ENCODE measurements at places on chromosomes 1 and 21. TPM values are rescaled to one million over a fixed set of nuclear protein-coding genes. Genes with fewer than 3 reads are reported as not detected.

- no peak for ATAC-seq
Observed at GRCh38 chr1:50328552-50328951, 94.7 kb downstream of the DMRTA2 start.

DNA sequence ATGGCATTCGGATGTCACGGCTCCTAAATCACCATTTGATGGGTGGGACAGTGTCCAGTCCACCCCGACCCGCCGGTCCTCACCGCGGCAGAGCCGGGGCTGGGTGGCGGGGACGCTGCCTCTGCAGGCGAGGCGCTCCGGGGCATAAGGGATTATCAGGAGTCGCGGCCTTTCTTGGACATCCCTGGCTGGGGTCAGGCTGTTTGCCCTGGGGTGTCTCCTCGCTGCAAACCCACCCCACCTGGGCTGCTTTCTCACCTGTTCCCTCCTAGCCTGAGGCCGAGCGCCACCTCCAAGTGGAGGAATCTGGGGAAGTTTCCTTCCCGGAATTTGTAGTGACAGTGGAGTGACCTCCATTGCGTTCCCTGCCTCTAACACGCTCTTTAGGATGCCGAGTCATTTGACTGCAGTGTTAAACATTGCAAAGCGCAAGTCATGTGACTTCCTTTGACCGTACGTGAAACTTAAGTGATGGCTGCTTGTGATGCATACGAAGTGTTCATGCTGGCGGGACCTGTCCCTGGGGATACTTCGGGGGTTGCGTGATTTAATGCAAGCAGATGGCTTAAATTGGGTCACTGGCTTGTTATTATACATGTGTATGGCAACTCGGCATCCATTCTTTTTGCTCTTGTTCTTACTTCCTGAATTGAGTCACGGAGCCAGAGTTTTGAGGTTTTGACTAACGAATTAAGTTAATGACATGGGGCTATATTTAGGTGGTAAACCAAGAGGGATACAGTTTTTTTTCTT, 536 bp downstream of the LGALS8 start:
- peak; percentile 91 for ATAC-seq

DNA sequence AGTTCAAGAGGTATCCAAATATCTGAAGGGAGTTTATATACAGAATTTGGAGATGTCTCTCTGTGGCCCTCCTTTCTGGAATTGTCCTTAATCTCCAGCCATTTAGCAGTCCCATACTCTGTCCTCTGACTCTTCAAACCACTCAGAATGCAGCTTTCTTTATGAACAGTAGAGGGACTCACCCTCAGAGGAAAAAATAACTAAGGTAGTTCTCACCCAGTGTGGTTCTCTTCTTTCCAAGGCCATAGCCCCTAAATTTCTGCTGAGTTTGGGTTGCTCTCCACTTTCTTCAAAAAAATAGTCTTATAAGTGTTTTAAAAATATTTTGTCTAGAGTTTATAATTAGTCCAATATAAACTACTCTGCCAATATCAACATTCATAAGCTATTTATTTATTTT, 369.7 kb downstream of the MATN1 start:
- no peak for ATAC-seq

GRCh38 chr1:208369045-208369444, 124.9 kb upstream of the PLXNA2 start:
- no peak for ATAC-seq

- ATAC-seq = no peak
Observed at GRCh38 chr1:86645851-86646250, 58.5 kb upstream of the SH3GLB1 start.

DNA sequence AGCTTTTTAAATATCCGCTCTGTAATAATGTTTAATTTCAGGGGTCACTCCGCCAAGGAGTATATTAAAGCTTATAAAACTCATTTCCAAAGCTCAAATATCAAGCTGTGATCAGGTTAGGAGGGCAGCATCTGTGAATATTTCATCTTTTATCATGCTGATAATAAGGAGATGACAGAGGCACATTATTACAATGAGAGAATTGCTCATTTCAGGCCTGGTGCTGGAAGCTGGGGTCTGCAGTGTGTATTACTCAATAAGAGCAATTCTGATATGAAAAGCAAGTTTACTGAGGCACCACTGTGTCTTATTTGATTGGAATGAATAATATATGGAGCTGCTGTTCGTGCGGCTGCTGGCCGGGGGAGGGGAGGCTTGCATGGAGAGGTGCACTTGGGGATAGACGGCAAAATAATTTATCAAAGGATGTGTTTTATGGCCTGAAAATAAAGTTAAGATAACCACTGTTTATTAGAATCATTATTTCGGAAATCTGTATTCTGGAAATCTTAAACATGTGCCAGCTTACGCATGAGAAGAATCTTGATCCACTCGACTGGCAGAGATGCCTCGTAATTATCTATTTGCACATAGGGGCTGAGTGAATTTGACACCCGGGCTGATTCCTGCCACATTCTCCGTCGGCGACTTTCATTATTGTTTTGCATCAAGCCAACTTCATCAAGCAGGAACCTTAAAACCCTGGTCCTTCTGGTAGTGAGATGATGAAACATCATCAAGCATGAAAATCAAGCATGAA, 173.2 kb downstream of the RRAGC start:
- no peak for ATAC-seq

ZSWIM5 gene
- total RNA-seq = 0.86 TPM

DNA sequence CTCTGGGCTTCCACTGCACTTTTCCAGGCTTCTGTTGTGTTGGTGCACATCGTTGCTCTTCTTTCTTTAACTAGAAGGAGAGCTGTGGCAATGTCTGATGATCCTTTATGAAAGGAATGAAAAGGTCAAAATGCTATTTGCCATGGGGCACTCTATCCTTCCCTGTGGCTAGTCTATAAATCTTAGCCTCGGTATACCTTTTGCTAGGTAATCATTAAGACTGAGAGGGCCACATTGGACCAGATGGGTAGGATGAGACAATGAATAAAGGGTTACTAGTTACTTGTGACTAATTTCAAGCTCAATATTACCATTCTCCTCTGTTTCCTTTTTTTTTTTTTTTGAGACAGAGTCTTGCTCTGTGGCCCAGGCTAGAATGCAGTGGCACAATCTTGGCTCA, 89.4 kb upstream of the C1orf87 start:
- no peak for ATAC-seq

CACNA1S gene
- not detected for total RNA-seq

GRCh38 chr1:113269168-113269963, 120.9 kb upstream of the MAGI3 start:
- no peak for ATAC-seq

- ATAC-seq = peak; percentile 55
Observed at GRCh38 chr1:117061986-117062415, 1.9 kb downstream of the TTF2 start.

GRCh38 chr1:2504225-2504948, 22.0 kb downstream of the PANK4 start:
- no peak for ATAC-seq

- no peak for ATAC-seq
Observed at GRCh38 chr1:6035303-6035702, 10.4 kb upstream of the KCNAB2 start.

ST6GALNAC3 gene
- total RNA-seq = 0.30 TPM

DNA sequence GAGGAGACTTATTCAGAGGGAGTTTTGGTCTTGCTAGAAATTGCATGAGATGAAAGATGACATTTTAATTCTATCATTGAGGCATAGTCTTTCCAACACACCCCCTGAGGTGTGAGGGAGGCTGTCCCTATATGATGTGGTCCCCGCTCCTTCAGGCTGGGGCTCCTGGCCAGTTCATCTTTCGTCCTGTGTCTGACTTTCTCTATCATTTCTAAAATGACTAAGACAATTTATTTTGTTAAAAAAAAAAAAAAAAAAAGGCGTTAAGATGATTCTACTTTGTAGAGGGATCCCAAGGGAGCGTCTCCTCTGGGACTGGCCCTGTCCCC, 50.5 kb downstream of the PRKCZ start:
- no peak for ATAC-seq

All from activated T-helper 17 cell treated with anti-CD3 and anti-CD28 coated beads, Interleukin-2, amount 50 U/mL, for 72 hours (primary cell).